ENCODE measurements at places on chromosomes 16 and 17.

DNA sequence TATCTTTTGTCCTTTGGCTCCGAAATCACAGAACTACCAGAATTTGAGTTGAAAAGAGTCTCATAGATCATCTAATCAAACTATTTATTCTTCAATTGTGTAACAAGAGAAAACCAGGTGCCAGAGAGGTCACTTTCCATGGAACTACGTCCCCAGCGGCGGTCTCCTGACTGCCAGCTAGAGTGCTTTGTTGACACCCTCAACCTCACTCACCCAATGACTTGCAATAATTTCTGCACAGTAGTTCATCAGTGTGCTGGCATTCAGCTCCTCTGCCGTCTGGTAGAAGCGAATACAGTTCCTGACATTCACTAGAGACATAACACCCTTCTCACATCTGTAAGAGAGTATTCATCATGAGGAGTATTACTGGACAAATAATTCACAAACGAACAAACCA is 54.2 kb downstream of the ANKFY1 start:
- H3K4me3 ChIP-seq: no peak overlapping the region
- no peak for DNase-seq
- no peaks in the 10 kb centered on the region for H3K27me3 ChIP-seq
- H3K27ac ChIP-seq: no peak overlapping the region

DNA sequence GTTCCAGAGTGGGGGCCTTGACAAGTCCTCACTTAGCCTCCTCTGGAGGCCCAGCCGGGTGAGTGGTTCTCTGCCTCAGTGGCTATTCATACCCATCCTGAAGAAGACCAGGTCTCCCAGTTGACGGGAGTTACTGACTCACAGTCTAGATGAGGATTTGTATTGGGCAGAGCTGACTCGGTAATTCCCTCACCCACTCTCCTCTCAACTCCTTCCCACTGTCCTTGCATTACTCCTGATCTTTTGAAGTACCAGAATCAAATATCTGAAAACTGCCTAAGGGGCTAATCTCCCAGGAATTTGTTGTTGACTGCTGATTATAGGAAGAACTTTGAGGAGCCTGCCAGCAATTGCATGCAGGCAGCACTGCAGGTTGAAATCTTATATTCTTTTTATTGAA is 14.2 kb downstream of the SAP30BP start:
- no peak overlapping the region for H3K4me3 ChIP-seq
- peaks cover 43% of the 10 kb centered on the region for H3K4me1 ChIP-seq
- no peaks in the 10 kb centered on the region for H3K27me3 ChIP-seq
- H3K27ac ChIP-seq: peak overlapping the region; percentile 26
- no peak for DNase-seq

- H3K36me3 ChIP-seq: no peaks in the 10 kb centered on the region
- no peak overlapping the region for H3K27ac ChIP-seq
- H3K27me3 ChIP-seq: no peaks in the 10 kb centered on the region
- H3K4me1 ChIP-seq: peaks cover 8% of the 10 kb centered on the region
- DNase-seq: no peak
Observed at GRCh38 chr17:43676471-43676870, 14.7 kb upstream of the MEOX1 start.

DNA sequence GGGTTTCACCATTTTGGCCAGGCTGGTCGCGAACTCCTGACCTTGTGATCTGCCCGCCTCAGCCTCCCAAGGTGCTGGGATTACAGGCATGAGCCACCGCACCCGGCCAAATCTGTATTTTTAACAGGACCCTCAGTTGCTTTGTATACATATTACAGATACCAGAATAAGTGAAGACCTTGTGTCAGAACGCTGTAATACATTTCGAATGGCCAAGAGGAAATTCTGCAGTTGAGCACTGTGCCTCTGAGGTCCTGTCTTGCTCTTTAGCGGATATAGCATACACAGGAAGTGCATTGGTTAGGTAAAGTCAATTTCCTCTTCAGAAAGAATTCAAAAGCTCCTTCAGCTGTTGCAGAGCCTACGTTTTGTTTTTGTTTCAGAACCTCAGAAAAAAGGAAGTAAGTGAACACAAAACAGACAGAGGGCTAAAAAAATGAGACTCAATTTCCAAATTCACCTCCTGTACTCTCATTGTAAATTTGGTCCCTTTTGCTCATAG is 15.7 kb downstream of the CRLF3 start:
- DNase-seq: no peak
- peaks cover 71% of the 10 kb centered on the region for H3K4me1 ChIP-seq
- H3K27ac ChIP-seq: peak overlapping the region; percentile 95
- H3K4me3 ChIP-seq: peak overlapping the region; percentile 76

- H3K4me3 ChIP-seq: no peak overlapping the region
- peak overlapping the region; percentile 33 for H3K27ac ChIP-seq
Observed at GRCh38 chr16:3655030-3655395, 522 bp downstream of the DNASE1 start.

GRCh38 chr16:30142672-30143346 is 19.8 kb upstream of the MAPK3 start:
- no peaks in the 10 kb centered on the region for H3K27me3 ChIP-seq
- peaks cover 20% of the 10 kb centered on the region for H3K4me1 ChIP-seq
- peak overlapping the region; percentile 6 for H3K27ac ChIP-seq
- no peak overlapping the region for H3K4me3 ChIP-seq
- no peak for DNase-seq
- H3K36me3 ChIP-seq: no peaks in the 10 kb centered on the region
